ENCODE measurements at places on chromosomes 5 and 9. TPM values are rescaled to one million over a fixed set of nuclear protein-coding genes. Genes with fewer than 3 reads are reported as not detected.
A peak's percentile ranks its signal among the peaks of the same experiment; 100 is the strongest.

GRCh38 chr9:76026796-76027195 lies 136.3 kb downstream of the PCSK5 start:
- no peak overlapping the region for H3K27ac ChIP-seq
- no peaks in the 10 kb centered on the region for H3K4me1 ChIP-seq
- H3K4me3 ChIP-seq, result no peak overlapping the region

- peaks cover 14% of the 10 kb centered on the region for H3K36me3 ChIP-seq
- H3K27ac ChIP-seq, result peak overlapping the region; percentile 97
- H3K27me3 ChIP-seq, result no peaks in the 10 kb centered on the region
- DNase-seq, result peak; percentile 95
These were observed 1.9 kb downstream of the N4BP3 start for GRCh38 chr5:178115136-178115813.

- no peaks in the 10 kb centered on the region for H3K36me3 ChIP-seq
- H3K27me3 ChIP-seq, result no peaks in the 10 kb centered on the region
- H3K4me3 ChIP-seq, result no peak overlapping the region
- DNase-seq, result no peak
- no peak overlapping the region for H3K27ac ChIP-seq
These were observed 30.9 kb upstream of the SLC9A3 start for GRCh38 chr5:555058-555623.

DNA sequence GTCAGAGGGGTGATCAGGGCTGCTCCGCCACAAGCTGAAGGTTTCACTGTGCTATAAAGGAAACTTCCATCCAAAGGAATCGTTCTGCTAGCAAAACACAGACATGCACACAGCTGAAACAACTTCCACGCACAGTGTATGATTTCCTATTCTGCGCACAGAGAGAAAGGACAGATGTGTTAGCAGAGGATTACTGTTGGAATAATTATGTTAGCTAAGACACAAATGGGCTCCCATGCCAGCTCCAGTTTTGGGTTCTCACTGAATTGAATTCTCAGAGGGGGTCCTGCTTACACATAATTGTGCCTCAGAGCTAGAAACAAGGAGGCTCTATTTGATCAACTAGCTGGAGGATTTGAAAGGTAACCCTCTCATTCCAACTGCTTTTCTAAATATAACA lies 352.4 kb downstream of the IRX2 start:
- no peaks in the 10 kb centered on the region for H3K27me3 ChIP-seq
- H3K4me1 ChIP-seq, result no peaks in the 10 kb centered on the region
- no peak overlapping the region for H3K4me3 ChIP-seq
- DNase-seq, result no peak
- H3K36me3 ChIP-seq, result no peaks in the 10 kb centered on the region
- H3K27ac ChIP-seq, result no peak overlapping the region

- H3K27ac ChIP-seq, result no peak overlapping the region
- no peak overlapping the region for H3K4me3 ChIP-seq
- H3K27me3 ChIP-seq, result no peaks in the 10 kb centered on the region
These were observed 11.2 kb upstream of the NFIB start for GRCh38 chr9:14325147-14325546.

KCNV2 gene
- not detected for total RNA-seq

GRCh38 chr9:127075624-127076372 lies 46.6 kb downstream of the ANGPTL2 start:
- peaks cover 6% of the 10 kb centered on the region for H3K4me1 ChIP-seq
- H3K4me3 ChIP-seq, result no peak overlapping the region
- no peaks in the 10 kb centered on the region for H3K27me3 ChIP-seq
- H3K27ac ChIP-seq, result no peak overlapping the region
- H3K36me3 ChIP-seq, result no peaks in the 10 kb centered on the region

PCDHA7 gene
- total RNA-seq, result not detected

GRCh38 chr5:29796013-29796412 lies 1397.5 kb upstream of the CDH6 start:
- H3K4me1 ChIP-seq, result no peaks in the 10 kb centered on the region
- H3K36me3 ChIP-seq, result no peaks in the 10 kb centered on the region
- no peak overlapping the region for H3K27ac ChIP-seq
- no peak overlapping the region for H3K4me3 ChIP-seq

DNA sequence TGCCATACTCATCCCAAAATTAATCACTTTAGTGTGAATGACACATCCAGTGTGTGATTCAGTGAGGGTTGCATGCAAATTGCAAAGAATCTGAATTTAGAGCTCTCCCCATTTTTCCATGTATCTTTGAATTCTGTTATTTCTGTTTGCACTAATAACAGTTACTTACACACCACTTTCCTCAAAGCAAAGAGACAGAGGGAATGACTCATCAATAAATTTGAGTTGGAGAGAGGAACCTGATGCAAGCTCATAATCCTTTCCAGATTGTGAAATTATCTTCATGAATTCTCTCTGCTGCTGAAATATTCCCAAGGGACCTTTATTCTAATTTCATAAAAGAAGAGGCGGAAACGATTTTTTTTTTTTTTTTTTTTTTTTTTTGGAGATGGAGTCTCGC lies 204.8 kb downstream of the CDH9 start:
- no peaks in the 10 kb centered on the region for H3K36me3 ChIP-seq
- H3K27me3 ChIP-seq, result no peaks in the 10 kb centered on the region
- no peak overlapping the region for H3K27ac ChIP-seq
- DNase-seq, result no peak

DNA sequence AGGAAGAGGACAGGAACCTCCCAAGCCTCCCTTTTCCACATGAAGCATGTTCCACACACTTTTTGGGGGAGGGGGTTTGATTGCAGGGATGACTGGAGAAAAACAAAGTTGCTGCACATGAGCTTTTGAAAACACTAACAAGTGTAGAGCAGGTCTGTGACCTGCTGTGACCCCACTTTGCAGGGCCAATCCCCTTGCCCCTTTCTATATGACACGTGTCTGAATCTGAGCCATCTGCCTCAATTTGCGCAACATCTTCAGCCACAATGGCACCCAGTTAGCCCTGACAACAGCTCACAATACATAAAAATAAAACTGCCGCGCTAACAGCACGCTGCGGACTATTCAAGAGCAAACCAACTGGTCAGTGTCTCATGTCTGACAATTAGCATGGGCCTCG lies 227.8 kb upstream of the TBCA start:
- peaks cover 41% of the 10 kb centered on the region for H3K4me1 ChIP-seq
- no peaks in the 10 kb centered on the region for H3K27me3 ChIP-seq
- peak overlapping the region; percentile 90 for H3K27ac ChIP-seq
- peak; percentile 43 for DNase-seq

TLX3 gene
- 6.9 TPM for total RNA-seq

GRCh38 chr5:168417731-168418429 lies 68.4 kb upstream of the RARS1 start:
- H3K4me3 ChIP-seq, result peak overlapping the region; percentile 38
- peak; percentile 71 for DNase-seq
- peaks cover 20% of the 10 kb centered on the region for H3K4me1 ChIP-seq
- peak overlapping the region; percentile 80 for H3K27ac ChIP-seq
- no peaks in the 10 kb centered on the region for H3K27me3 ChIP-seq

DNA sequence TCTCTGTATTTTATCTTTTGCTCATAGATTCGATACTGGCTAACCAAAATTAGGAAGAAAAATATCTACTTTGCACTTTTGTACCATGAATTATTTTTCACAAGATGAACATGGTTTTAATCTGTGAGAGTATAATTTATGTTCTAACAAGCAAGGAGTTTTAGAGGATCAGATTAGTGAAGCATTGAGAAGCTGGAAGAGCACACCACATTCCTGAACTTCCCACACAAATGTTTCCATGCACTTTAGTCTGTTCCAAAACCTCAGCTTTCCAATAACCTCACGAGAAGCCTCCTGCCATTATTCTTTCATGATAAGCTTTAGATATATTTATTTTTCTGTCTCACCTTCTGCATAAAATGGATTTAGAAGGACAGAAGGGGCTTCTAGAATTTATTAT lies 98.7 kb upstream of the MPDZ start:
- H3K27ac ChIP-seq, result no peak overlapping the region
- no peak overlapping the region for H3K4me3 ChIP-seq
- no peak for DNase-seq
- no peaks in the 10 kb centered on the region for H3K36me3 ChIP-seq
- H3K4me1 ChIP-seq, result no peaks in the 10 kb centered on the region
- H3K27me3 ChIP-seq, result no peaks in the 10 kb centered on the region

NR5A1 gene
- total RNA-seq, result not detected

FAM151B gene
- total RNA-seq, result 9.2 TPM

- no peak overlapping the region for H3K4me3 ChIP-seq
- H3K27me3 ChIP-seq, result no peaks in the 10 kb centered on the region
- DNase-seq, result no peak
- H3K4me1 ChIP-seq, result peaks cover 35% of the 10 kb centered on the region
These were observed 84.7 kb upstream of the TNFAIP8 start for GRCh38 chr5:119270960-119271757.

DNA sequence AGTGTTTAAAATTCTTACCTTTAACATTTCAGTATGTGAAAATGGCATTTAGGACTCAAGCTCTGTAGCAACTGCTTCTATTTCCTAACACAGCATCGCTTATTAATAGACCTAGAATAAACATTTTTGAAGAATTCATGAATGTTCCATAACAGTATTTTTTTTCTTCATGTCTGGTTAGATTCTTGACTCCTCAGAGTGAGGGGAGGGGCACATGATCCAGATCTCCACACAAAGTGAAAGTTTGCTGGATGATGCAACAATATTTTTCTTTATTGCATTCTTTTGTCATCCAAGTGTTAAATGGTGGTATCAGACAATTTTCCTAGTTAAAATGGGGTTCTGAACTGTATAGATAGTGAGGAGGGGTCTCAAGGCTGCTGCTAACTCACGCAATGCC lies 130.8 kb upstream of the MAN2A1 start:
- no peaks in the 10 kb centered on the region for H3K36me3 ChIP-seq
- no peaks in the 10 kb centered on the region for H3K4me1 ChIP-seq
- H3K4me3 ChIP-seq, result no peak overlapping the region
- no peak overlapping the region for H3K27ac ChIP-seq
- no peak for DNase-seq
- no peaks in the 10 kb centered on the region for H3K27me3 ChIP-seq

- H3K4me3 ChIP-seq, result no peak overlapping the region
- H3K36me3 ChIP-seq, result no peaks in the 10 kb centered on the region
- H3K4me1 ChIP-seq, result no peaks in the 10 kb centered on the region
- no peak for DNase-seq
- no peaks in the 10 kb centered on the region for H3K27me3 ChIP-seq
These were observed 4.0 kb downstream of the ANKRD55 start for GRCh38 chr5:56229111-56229510.

DNA sequence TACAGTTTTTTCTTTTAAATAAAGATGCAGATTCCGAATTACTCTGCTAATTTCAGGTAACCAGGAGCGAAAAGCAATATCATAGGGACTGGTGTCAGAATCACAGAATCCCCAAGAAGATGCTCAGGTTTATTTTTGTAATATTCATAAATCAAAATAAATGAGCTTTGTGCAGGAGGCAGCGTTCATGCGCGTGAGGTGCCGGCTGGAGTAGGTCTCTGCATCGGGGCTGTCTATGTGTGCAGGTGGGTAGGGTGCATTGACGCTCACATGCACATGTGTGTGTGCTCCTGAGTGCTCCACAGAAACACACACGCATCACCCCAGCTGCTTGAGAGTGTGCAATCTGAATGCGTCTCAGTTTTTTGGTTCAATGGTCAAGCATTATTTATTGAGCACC lies 226.4 kb downstream of the PBX3 start:
- H3K27me3 ChIP-seq, result no peaks in the 10 kb centered on the region
- no peaks in the 10 kb centered on the region for H3K36me3 ChIP-seq

DNA sequence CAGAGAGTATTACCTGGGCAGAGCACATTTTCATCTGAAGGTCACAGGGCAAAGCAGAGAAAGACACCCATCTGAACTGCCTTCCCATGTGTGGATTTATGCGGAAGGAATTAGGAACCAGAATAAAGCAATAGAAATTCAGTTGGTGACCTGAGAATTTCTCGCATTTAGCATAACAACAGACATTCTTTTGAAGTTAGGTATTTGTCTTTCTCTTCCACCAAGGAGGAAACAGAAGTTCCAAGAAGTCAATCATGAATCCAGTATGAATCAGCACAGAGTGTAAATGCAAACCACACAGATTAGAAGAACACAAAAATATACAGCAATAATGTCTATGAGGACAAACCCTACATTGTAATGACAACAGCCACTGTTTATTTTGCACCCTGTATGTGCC lies 515.2 kb upstream of the BRINP1 start:
- H3K4me3 ChIP-seq, result no peak overlapping the region
- no peaks in the 10 kb centered on the region for H3K4me1 ChIP-seq
- DNase-seq, result no peak

- DNase-seq, result no peak
- no peak overlapping the region for H3K4me3 ChIP-seq
- no peaks in the 10 kb centered on the region for H3K27me3 ChIP-seq
- H3K4me1 ChIP-seq, result no peaks in the 10 kb centered on the region
- H3K36me3 ChIP-seq, result no peaks in the 10 kb centered on the region
- H3K27ac ChIP-seq, result no peak overlapping the region
These were observed 165.6 kb upstream of the IER5L start for GRCh38 chr9:129343424-129344375.

GRCh38 chr5:54713923-54714581 lies 196.5 kb downstream of the SNX18 start:
- no peak overlapping the region for H3K4me3 ChIP-seq
- DNase-seq, result no peak
- no peaks in the 10 kb centered on the region for H3K27me3 ChIP-seq
- H3K4me1 ChIP-seq, result no peaks in the 10 kb centered on the region

IL17B gene
- 1.5 TPM for total RNA-seq

DNA sequence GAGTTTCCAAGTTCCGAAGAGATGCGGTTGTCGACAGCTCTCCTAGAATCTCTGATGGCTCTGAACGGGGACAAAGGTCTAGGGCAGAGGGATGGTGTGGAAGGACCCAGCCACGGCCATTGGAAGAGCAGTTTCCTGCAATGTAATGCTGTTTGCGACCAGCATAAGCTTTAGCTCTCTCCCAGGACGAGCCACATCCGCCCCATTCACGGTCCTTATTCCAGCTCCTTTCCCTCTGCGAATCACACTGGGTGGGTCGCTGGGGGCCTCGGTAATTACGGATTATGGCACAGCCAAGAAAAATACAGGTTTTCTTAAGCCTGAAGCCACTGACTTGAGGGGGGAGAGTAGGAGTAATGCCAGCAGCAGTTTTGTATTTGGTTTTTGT lies 22.7 kb downstream of the ANXA2R start:
- H3K36me3 ChIP-seq, result no peaks in the 10 kb centered on the region
- H3K4me3 ChIP-seq, result peak overlapping the region; percentile 68
- no peaks in the 10 kb centered on the region for H3K27me3 ChIP-seq
- H3K4me1 ChIP-seq, result peaks cover 3% of the 10 kb centered on the region
- DNase-seq, result peak; percentile 58

DNA sequence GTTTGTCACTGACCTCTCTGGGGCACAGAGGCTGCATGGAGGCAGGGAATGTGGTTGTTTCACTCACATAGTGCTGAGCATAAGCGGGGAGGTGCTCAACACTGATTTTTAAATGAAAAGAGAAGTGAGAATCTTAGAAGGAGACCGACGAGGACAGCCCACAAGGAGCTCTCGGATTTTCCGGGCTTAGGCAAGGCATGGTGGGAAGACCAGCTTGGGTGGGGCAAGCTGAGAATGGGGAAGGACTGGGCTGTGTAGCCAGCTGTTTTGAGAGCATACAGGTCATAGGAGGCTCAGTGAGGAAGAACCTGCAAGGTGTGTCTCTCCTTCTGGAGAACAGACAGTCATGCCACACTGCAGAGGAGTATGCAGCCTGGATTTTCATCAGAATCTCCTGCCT lies 86.0 kb upstream of the TNFSF8 start:
- no peaks in the 10 kb centered on the region for H3K4me1 ChIP-seq
- no peaks in the 10 kb centered on the region for H3K27me3 ChIP-seq
- DNase-seq, result no peak
- H3K4me3 ChIP-seq, result no peak overlapping the region
- H3K36me3 ChIP-seq, result peaks cover 19% of the 10 kb centered on the region
- H3K27ac ChIP-seq, result no peak overlapping the region

- DNase-seq, result no peak
- peaks cover 95% of the 10 kb centered on the region for H3K36me3 ChIP-seq
- H3K27me3 ChIP-seq, result no peaks in the 10 kb centered on the region
- no peaks in the 10 kb centered on the region for H3K4me1 ChIP-seq
- no peak overlapping the region for H3K27ac ChIP-seq
These were observed 105.6 kb downstream of the VCAN start for GRCh38 chr5:83577036-83577636.

OLFM1 gene
- not detected for total RNA-seq

MRPS27 gene
- 98.5 TPM for total RNA-seq

Measured in SJCRH30 (cell line).